Nasal cavity respiratory epithelium epithelial cell of viscerocranial mucosa (primary cell): ENCODE measurements at places on chromosomes 3 and 15. TPM values are rescaled to one million over a fixed set of nuclear protein-coding genes. Genes with fewer than 3 reads are reported as not detected.

ZCWPW2 gene
- 0.34 and 0.78 TPM in 2 replicates for total RNA-seq

TFRC gene
- 166 and 271 TPM in 2 replicates for total RNA-seq

ACKR2 gene
- 0.68 and 1.6 TPM in 2 replicates for total RNA-seq

RPP25 gene
- total RNA-seq = 5.6 and 5.8 TPM in 2 replicates

CKMT1A gene
- total RNA-seq = 21.5 and 63.9 TPM in 2 replicates

TTLL13 gene
- total RNA-seq = under 0.01 and 0.07 TPM in 2 replicates

CLDN16 gene
- 1.0 and 3.4 TPM in 2 replicates for total RNA-seq

CACNA1D gene
- under 0.01 and 0.14 TPM in 2 replicates for total RNA-seq

UNC13C gene
- under 0.01 TPM in 1 of 2 replicates, not detected in the other for total RNA-seq

P2RY14 gene
- total RNA-seq = not detected in 2 replicates

ZNF662 gene
- total RNA-seq = 1.2 and 1.7 TPM in 2 replicates

EFCC1 gene
- total RNA-seq = not detected in 2 replicates

POLQ gene
- total RNA-seq = 0.50 and 1.0 TPM in 2 replicates

PLD1 gene
- 13.3 and 32.7 TPM in 2 replicates for total RNA-seq

KY gene
- total RNA-seq = 0.07 TPM in 1 of 2 replicates, not detected in the other

LIPC gene
- total RNA-seq = not detected in 2 replicates

GOLGA8O gene
- 0.34 TPM in 1 of 2 replicates, not detected in the other for total RNA-seq

CDAN1 gene
- 9.2 and 9.8 TPM in 2 replicates for total RNA-seq

BOC gene
- total RNA-seq = 0.34 and 1.1 TPM in 2 replicates

SCAMP5 gene
- under 0.01 and 0.64 TPM in 2 replicates for total RNA-seq

OCA2 gene
- under 0.01 and 2.5 TPM in 2 replicates for total RNA-seq

OIP5 gene
- total RNA-seq = 0.28 and 0.34 TPM in 2 replicates

SLC9C1 gene
- 0.21 TPM in 1 of 2 replicates, not detected in the other for total RNA-seq

ILDR1 gene
- 1.4 and 1.7 TPM in 2 replicates for total RNA-seq

FOXL2NB gene
- under 0.01 and 0.57 TPM in 2 replicates for total RNA-seq
